HuH-7.5 (cell line): ENCODE measurements at places on chromosomes 1 and 21.

DNA sequence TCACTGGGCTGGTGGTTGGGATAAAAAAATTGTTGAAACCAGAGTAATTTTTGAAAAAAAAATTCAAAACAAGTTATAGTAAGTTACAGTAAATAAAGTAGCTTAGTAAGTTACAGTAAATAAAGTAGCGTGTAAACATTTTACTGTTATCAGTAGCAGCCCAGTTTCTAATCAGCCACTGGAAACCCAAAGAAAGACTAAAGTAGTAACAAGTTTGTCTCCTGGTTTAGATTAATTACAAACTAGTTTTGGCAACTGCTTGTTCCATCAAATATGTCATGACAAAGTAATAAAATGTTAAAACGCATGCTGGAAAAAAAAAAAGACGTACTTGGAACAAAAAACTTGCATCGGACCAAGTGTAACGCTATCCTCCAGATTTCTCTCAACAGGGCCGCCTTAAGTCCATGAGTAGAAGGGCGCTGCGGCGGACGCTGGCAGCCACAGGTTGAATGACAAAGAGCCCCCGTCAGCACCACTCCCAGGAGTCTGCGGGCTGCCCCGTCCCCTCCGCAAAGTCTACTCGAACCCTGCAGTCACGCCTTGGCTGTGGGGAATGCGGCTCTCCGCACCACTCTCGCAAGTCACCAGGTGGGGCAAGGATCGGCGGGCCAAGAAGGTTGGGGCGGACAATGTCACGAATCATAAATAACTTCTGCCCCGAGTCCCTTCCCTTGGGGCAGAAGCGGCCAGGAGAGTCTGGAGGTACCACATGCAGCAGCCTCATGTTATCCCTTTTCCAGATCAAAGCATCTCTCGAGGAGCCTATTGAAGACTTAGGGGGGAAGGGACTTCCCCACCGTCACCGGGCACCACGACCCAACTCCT lies 837 bp downstream of the SLC16A1 start:
- peak; percentile 56 for DNase-seq

GRCh38 chr1:47855230-47855629 lies 142.0 kb downstream of the TRABD2B start:
- DNase-seq = no peak

DNA sequence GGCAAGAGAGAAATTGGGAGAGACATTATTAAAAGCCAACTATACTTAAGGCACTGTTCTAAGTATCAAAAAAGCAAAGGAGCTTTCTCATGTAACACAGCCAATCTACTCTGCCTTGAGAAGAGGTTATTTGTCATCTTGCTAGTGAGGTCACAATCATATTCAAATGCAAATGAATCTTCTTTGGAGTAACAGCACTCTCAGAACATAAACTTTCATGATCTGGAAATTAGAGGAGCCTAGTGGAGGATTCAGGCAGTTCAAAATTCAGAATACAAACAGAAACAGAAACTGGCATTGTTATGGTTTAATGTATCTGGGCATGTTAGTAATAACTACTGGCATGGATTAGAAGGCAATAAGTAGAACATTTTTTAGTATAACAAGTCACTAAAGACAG lies 57.4 kb downstream of the ARID4B start:
- no peak for DNase-seq

DNA sequence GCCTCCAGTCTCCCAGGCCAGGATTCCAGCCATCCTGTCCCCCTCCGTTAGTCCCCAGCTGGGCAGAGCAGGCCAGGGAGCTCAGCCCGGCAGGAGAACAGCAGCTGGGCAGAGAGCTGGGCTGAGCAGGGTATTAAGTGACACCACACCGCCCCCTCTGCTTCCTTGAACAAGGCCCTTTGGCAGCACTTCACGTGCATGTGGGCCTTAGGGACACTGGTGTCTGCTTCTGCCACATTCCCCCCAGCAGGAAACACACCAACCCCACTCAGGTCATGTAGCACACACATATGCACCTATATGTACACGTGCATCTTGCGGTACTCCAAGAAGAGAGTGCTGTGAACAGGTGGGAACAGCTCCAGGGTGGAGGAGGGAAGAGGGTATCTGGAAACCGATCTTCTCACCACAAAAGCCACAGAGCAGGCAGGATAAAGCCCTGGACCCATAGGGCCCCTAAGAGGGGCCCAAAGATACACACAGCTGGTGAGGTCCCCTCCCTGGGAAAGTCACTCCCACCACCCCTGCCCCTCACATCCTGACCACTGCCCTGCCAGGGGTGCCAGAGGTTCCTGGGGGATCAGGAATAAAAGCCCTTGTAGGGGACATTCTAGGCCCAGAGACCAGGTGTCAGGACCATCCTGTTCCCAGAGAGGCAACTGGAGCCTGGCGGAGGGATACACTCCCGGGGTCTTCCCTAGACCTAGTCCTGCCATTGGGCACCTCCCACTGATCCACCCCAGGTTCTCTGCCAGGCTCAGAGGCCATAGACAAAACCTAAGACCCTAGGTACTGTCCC lies 4.5 kb downstream of the EPHA2 start:
- no peak for DNase-seq
